AG08395 (cell line): ENCODE measurements at places on chromosomes 5 and 9.
A peak's percentile ranks its signal among the peaks of the same experiment; 100 is the strongest.

GRCh38 chr5:2489306-2489705, 262.2 kb downstream of the IRX2 start:
- no peak for DNase-seq

GRCh38 chr9:70924895-70925547, 196.4 kb downstream of the TRPM3 start:
- DNase-seq, result peak; percentile 73

- DNase-seq, result no peak
These were observed 4.5 kb upstream of the IL7R start for GRCh38 chr5:35852084-35852734.

GRCh38 chr5:35319333-35320002, 89.2 kb upstream of the PRLR start:
- DNase-seq, result peak; percentile 7

DNA sequence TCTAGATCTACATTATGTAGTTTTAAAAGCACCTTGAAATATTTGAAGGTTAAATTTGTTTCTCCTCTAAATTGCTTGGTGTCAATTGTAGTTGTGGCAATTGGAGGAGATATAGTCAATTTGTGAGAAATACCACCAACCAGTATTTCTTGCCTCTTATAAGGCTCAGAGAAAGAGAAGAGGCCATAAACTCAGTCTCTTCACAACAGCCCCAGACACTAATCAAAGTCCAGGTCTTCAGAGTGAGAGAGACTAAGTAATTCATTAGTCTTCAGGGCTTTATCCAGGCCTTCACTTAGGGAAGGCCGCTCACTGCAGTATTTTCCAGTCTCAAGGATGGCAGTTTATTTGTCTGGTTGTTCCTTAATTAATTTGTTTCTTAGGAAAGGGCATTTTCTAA, 168.0 kb upstream of the RGMB start:
- DNase-seq, result no peak

DNA sequence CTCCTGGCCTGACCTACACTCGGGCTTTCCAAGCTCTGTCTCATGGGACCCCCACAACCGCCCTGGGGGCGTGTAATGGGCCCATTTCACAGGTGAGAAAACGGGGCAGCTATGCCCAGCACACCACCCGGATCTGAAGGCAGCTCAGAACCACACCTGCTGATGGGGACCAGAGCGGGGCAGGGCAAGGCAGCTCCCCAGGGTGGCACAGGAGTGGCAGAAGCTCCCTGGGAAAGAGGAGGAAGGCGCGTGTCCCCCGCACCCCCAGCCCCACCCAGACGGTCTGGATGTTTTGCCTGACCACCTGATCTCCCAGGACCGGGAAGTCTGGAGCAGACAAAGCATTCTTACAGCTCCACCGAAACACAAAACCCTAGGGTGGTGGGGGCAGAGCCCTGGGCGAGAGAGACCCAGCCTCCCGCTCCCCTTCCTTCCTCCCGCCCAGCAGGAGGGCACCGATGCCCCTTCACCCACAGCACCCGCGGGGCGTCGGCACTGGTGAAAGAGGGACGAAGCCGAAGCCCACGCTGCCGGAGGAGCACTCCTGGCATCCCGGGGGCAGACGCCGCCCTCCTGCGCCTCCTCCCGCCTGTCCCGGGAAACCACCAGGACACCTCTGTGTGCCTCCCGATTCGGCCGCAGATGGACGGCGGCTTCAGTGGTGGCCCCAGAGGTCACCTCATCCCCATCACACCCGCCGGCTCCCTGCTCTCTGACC, 14.5 kb downstream of the NOTCH1 start:
- DNase-seq, result no peak

DNA sequence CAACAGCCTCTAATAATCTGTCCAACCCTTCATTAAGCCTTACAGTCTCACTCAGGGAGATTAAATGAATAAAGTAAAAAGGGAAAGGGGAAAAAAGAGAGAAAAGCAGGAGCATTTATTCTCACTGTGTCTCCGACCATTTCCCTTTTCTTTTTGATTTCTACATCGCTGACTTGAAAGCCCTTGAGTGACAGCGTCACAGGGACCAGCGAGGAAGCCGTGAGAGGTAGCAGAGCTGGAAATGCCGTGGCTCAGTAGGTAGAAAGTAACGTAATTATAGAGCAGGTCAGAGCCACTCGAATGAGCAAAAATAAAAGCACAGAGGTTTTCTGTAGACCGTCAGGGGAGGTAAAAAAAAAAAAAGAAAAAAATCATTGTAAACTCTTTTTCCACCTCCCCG, 52.4 kb downstream of the ASS1 start:
- no peak for DNase-seq

GRCh38 chr5:95956021-95956899, 5.4 kb downstream of the ELL2 start:
- DNase-seq, result no peak

GRCh38 chr9:125635888-125636287, 71.1 kb downstream of the MAPKAP1 start:
- no peak for DNase-seq

DNA sequence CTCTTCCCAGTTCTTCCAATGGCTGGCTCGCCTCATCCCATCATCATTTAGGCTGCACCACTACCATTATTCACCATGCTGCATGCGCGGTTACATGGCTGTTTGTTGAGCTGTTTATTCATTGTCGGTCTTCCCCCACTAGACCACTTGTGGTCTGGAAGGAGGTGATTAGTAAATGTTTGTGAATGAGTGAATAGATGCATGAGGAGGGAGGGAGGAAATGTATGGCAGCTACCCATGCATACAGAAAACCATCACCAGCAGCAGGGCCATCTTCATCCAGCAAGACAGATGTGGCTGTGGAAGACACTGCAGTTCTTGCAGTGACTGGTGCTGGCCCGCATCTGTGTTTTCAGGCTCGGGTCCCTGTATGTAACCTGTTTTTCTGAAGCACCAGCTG, 113.3 kb upstream of the SAP30L start:
- DNase-seq, result no peak

DNA sequence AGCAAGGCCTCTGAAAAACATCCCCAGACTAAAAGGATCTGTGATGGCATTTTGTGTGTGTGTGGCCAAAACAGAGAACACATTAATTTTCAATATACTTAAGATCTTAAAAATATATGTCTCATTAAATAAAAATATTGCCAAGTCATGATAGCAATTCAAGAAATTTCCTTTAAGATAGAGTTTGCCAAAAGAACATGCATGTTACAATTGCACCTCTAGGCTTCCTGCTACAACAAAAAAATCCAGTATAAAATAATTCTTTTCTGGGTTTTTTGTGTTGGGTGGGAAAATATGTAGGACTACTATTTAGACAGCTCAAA, 5.2 kb downstream of the ANXA1 start:
- no peak for DNase-seq

GRCh38 chr9:98365781-98366180, 110.3 kb upstream of the TBC1D2 start:
- DNase-seq, result no peak

- DNase-seq, result no peak
These were observed 56.8 kb downstream of the UGCG start for GRCh38 chr9:111953444-111953843.

- no peak for DNase-seq
These were observed 220.6 kb downstream of the DMAC1 start for GRCh38 chr9:7578951-7579350.

- DNase-seq, result no peak
These were observed 1.9 kb upstream of the EIF4EBP3 start for GRCh38 chr5:140545606-140546005.

- no peak for DNase-seq
These were observed 79.4 kb upstream of the CCDC112 start for GRCh38 chr5:115375893-115376292.

- DNase-seq, result peak; percentile 75
These were observed 23.0 kb downstream of the ABL1 start for GRCh38 chr9:130857864-130858738.

GRCh38 chr5:83049370-83049885, 27.8 kb downstream of the TMEM167A start:
- DNase-seq, result no peak
